ENCODE measurements at places on chromosomes 11 and 22.
A peak's percentile ranks its signal among the peaks of the same experiment; 100 is the strongest.

- DNase-seq, result peak; percentile 73
Observed at GRCh38 chr22:24175160-24175808, 6.0 kb upstream of the SUSD2 start.

DNA sequence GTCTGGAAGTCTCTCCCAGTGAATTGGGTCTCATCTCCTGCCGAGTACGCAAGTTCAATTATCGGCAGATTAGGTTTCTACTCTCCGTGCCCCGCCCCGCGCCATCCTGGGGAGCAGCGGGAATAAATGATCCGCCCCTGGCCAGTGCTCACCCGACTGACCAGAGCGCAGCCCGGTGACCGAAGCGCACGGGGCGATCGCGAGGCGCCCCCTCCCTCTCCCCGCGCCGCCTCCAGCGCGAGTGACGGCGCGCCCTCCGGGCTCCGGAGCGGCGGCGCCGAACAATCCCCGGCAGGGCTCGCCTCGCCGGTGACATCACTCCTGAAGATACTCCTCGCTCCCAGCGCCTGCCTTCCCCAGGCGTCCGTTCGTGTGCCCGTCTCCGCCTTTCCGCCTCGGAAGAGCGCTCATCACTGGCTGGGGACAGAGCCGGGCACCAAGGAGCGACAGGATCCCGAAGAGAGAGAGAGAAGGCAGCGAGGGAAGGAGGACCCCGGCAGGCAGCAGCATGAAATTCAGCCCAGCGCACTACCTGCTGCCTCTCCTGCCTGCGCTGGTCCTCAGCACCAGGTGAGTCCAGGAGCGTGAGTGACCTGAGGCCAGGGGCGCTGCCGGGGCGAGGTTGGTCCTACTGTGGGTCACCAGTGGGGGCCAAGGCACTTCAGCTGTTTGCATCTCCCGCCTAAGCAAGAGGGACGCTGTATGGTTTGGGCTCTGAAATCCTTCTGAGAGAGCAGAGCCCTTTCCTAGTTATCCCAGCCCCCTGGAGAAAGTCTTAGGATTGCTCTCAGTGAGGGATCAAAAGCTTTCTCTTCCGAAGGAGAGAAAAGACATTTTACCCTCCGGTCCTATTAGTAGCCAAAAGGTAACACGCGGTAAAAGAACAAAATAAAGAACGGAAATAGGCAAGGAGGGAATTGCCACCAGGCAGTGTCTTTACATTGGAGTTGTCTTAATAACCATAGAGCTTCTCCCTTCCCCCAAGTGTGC is at the start of gene LUZP2:
Gene LUZP2 (plus strand): TSS at position 318 of the 990 bp plus-strand sequence.
- DNase-seq, result no peak

DNA sequence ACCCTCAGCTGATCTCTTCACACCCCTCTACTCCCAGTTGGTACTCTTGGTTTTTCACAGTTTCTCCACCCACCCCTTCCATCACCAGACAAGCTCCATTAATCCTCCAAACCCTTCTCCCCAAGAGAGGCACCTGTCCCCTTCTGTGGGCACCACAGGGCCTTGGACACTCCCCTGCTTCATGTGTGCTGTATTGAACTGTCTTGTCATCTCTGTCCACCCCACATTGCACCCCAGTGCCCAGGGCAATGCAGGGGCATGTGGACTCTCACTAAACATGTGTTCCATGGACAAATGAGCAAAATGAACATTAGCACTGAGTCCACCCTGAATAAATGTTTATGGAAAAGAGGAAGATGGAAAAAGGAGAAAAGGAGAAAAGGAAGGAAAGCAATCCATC is 181.4 kb downstream of the BCR start:
- DNase-seq, result no peak

DNA sequence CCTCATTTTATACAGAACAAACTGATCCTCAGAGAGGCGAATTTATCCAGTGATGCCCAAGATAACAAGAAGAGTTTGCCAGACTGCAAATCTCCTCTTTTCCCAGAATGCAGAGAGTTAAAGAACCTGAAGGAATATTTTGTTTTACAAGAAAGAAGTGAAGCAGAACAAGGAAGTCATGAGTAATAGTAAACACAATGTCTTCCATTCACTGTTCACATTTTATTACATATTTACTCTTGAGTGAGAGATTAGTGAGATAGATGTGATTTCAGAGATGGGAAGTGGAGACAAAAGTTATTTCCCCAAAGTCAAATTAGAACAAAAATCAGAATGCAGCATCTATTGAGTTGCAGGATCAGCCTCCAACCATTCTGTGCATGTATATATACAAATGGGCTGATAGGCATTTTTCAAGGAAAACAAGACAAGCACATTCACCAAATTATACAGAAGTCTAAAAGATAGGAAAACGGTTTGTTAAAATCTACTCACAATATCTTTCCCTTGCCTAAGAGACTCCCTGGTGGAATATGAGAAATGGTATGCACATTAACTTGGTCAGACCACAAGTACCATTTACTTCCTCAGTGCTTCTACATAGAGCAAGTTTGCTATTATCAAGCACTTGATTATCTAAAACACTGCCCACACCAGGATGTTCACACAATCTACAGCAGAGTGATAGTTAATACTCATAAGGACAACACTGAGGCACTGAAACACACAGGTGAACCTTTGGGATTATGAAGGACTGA is 12.0 kb downstream of the GUCY1A2 start:
- no peak for DNase-seq

GRCh38 chr22:37318364-37319109 is 36.2 kb downstream of the CYTH4 start:
- no peak for DNase-seq

GRCh38 chr11:45154276-45154675 is 7.8 kb downstream of the PRDM11 start:
- no peak for DNase-seq

DNA sequence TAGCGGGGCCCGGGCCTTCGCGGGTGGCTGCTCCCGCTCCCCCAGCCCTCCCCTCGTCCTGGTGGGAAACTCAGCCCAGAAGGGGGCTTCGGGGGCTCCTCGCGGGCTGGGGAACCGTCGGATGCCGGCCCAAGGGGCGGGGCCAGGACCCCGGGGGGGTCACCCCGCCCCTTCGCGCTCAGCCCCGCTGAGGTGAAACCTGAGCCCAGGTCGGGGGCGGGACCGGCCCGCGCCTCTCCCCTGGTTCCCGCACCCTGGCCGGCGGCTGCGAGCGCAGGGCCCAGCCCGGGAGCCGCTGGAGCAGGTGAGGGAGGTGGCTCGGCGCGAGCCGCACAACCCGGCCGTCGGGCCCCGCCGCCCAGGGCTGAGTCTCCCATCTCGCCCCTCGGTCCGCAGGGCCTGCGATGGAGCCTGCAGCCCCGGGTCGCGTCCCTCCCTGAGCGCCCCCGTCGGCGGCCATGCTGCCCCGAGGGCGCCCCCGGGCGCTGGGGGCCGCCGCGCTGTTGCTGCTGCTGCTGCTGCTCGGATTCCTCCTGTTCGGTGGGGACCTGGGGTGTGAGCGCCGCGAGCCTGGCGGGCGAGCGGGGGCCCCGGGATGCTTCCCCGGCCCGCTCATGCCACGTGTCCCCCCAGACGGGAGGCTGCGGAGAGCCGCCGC is at the start of gene LARGE2:
Gene LARGE2 (plus strand): TSS at position 232 of the 658 bp plus-strand sequence. CDS start 227 bp downstream, at position 459.
- no peak for DNase-seq

DNA sequence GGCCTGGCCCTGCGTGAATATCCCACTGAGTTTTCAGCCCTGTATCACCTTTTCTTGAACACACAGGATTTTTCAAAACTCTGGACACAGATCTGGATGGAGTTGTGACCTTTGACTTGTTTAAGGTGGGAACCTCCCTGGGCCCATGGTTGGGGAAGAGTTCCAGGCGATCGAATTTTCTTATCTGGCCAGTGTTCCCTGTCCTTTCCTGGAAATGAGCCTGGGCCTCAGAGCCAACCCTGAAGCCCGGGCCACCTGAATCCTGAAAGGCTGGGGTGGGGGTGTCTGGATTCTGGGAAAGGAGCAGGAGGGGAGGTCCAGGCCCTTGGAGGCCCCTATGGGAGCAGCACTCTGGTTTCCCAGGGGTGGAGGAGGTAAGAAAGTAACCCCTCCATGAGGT is 29.0 kb downstream of the CAPN1 start:
- DNase-seq, result no peak

- no peak for DNase-seq
Observed at GRCh38 chr22:23526596-23527316, 53.3 kb downstream of the IGLL1 start.

- DNase-seq, result no peak
Observed at GRCh38 chr11:93038521-93038920, 69.1 kb downstream of the MTNR1B start.

DNA sequence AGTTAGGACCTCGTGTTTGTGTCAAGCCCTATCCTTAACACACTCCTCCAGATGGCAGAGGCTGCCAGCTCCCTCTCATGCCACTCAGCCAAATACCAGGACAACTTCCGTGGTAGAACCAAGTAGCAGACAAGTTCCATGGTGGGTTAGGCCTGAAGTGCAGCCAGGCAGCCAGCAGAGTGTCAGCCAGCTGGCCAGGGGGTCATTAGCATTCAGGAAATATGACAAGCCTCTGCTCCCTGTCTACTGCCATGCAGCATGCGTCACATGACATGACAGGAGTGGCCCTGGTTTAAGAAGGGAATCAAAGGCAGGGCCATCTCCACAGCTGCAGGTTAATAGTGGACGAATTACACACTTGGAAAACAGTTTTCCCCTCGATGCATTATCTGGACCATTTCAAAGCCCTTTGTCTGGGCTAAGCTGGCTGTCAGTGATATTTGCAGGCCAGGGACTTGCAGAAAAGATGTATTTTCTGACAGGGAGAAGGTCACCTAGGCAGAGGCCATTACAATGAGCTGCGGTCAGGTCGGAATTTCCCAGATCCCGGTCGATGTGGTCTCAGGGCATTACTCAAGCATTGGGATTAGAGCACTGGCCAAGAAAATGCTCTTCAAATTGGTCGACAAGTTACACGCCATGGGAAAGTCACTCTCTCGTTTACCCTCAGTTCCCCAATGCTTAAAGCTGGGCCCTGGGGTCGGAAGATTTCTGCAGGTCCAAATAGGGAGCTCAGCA is 461.7 kb upstream of the CADM1 start:
- DNase-seq, result no peak
